ENCODE measurements at places on chromosomes 6 and 20. TPM values are rescaled to one million over a fixed set of nuclear protein-coding genes. Genes with fewer than 3 reads are reported as not detected.

DNA sequence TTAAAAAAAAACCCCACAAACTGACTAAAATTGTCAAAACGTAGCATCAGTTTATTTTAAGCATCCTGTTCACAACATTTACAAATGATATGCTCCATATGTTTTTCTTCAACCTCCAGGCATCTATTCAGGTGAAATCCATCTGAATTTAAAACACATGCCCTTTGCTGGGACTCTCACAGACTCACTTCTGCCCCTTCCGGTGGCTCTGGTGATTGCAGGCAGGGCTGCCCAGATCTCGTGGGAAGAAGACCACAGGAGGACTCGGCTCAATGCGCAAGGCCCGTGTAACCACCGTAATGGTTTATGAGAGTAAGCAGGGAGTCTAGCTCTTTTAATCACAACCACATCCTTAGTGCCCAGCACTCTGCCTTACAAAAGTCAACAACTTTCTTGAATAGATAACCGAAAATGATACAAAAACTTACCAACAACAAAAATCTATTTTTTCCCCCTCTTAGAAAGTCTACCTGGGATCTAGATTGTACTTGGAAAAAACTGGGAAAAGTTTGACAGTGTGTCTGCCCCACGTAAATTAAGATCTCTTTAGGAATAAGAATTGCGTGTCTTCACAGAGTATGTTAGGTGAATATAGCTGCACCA lies 139.1 kb downstream of the KIF16B start:
- H3K36me3 ChIP-seq, result no peaks in the 10 kb centered on the region
- peak; percentile 44 for DNase-seq
- no peak overlapping the region for H3K4me3 ChIP-seq
- no peaks in the 10 kb centered on the region for H3K4me1 ChIP-seq
- no peak overlapping the region for H3K27ac ChIP-seq

DNA sequence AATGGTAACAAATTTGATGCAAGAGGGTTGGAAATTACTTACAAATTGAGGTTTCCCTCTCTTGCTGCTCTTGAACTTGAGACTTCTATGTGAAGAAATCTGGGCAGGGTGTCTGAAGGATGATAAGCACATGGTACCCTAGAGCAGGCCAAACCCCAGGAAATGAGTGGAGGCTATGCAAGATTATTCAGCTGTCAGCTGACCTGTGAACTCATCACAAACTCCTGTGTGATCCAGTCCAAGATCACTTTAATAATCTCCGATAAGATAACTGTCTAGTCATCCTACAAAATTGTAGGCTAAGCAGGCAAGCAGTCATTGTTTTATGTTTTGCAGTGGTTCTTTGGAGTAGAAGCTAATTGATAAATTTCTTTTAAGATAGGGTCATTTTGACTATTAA lies 213.1 kb downstream of the BTBD3 start:
- no peak overlapping the region for H3K27ac ChIP-seq
- H3K36me3 ChIP-seq, result no peaks in the 10 kb centered on the region
- H3K27me3 ChIP-seq, result no peaks in the 10 kb centered on the region

DNA sequence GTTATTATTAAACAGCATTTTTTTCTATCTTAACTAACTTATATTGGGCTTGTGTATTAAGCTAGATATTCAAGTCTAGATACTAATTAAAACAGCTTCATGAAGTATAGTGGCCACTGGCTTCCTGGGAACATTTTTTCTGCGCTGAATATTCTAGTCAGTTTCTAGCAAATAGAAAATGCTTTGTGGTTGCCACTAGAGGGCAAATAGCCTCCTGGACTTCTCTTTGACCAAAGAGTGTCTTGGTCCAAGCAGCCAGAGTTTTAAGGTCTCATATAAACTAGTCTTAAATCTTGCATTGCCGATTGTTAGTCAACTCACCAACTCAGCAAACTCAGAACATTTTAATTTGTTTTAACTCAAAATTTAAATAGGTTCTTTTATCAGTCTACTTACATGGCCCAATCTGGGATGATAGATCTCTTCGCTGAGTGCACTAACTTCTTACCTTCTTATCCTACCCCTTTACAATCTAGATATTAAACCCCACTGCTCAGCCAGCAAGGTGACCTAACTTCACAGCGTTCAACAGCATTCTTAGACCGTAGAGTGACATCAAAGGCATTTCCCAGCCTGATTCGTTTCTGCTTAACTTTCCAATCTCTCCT lies 24.6 kb upstream of the ID4 start:
- H3K4me3 ChIP-seq, result no peak overlapping the region
- no peak overlapping the region for H3K27ac ChIP-seq
- no peaks in the 10 kb centered on the region for H3K27me3 ChIP-seq
- DNase-seq, result peak; percentile 25
- no peaks in the 10 kb centered on the region for H3K36me3 ChIP-seq

EYA4 gene
- total RNA-seq, result 0.05 TPM

XKR7 gene
- not detected for total RNA-seq

PTCHD4 gene
- total RNA-seq, result 1.4 TPM
